ENCODE measurements at places on chromosomes 4 and X.

DNA sequence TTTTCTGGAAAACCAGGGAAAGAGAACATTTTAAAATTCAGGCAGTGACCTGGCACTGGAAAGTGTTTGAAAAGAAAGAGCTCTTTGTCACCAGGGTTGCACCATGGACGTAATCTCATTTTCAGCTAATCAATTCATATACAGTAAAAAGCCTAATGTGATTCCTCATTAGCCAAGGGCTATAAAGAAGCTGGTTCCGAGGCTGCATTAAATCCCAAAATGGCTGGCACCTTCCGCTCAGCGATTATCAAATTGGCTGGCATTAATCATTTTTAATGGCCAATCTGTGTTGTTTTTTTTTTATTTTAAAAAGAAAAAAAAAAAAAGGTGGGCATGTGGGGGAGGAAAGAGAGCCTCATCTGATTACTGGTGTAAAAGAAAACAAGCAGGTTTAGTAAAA, 341.4 kb downstream of the RAB28 start:
- no peak for DNase-seq

DNA sequence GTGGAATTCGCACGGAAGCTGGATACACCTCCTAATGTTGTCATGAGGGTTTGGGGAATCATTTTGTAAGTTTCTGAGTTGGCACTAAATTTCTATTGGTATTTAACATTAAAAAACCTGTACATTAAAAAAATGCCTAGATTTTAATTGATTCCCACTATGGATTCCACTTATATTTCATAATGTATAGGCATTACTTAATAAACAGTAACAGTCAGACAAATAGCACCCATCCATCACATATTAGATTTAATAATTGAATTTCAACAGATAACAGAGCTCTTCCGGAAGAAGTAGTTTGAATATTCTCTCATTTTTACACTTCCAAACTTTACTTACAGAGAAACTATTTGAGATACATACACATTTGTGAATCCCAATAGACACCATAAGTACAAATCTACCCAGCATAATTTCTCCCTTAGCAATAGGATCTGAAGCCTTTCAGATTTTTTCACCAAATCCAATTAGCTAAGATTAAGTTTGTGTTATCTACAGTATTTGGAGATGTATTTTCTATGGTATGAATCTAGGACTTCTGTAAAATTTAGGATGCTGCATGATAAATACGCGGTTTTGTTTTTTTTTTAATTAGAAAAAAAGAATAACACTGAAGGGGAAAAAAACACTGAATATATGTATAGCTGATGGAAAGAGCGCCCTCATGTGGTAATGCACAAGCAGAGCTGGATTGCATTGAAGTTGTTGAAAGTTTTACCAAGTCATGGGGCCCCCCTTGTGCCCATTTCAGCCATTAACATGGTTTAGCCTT, 12.2 kb upstream of the ODAM start:
- DNase-seq: peak; percentile 65

- DNase-seq: peak; percentile 45
Observed at GRCh38 chr4:128880662-128881061, 71.2 kb downstream of the JADE1 start.

DNA sequence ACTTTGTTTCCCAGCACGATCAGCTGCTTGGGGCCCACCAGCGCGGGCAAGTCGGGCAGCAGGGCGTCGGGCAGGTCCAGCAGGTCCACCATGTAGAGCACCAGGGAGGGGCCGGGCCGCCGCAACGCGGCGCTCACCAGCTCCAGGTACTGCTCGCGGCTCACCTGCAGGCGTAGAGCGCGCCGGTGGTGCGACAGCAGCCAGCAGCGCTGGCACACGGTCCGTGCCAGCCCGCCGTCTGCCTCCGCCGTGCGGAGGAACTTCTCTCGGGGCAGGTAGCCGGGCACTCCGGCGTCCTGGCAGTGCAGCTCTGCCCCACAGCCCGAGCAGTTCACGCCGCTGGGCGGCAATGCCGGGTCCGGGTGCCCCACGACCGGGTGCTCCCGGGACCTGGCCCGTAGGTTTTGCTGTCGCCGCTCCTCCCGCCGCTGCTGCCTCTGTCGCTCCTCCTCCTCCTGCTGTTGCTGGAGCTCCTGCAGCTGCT, 527 bp downstream of the NOA1 start:
- DNase-seq: no peak

DNA sequence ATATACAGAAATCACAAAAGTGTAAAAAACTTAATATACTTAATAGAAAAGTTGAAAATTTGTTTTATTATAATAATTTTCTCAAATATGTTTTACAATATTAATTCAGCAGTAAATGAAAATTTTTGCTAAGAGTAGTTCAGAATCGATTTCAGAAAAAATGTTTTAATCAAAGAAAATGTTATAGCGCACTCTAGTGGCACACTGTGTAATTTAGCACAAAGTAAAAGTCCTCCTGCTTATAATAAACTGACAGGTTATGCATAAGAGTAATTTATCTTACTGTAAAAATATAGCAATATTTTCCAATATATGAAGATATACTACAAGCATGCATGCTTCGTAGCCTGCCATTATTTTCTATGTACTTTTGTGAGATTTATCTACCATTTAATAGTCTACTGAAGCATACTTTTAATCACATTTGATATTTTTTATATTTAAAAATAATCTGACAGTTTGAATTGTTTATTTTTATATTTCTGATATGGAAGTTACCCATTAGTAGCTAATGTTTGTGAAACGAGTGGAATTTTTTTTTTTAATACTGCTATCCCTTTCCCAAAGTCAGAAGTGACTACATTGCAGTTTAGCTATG, 217.9 kb upstream of the KLHL4 start:
- peak; percentile 20 for DNase-seq

DNA sequence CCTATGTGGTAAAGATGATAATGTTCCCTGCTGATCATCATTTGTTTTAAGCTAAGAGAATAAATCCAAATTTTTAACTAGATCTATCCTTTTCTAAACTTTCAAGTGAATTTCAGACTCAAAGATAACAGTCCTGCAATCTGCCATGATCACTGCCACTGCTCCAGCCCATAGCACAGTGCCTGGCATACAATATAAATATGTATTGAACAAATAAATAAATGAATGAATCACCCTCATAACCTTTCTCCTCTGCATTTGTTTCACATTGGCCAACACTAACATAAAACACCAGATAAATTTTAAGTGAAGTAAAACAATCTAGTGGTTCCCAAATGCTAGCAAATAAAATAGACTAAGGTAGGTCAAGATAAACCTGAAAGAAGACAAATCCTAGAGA, 439.0 kb downstream of the GPM6A start:
- DNase-seq: no peak

- DNase-seq: peak; percentile 82
Observed at GRCh38 chr4:52714597-52715254, 36.5 kb downstream of the ERVMER34-1 start.

DNA sequence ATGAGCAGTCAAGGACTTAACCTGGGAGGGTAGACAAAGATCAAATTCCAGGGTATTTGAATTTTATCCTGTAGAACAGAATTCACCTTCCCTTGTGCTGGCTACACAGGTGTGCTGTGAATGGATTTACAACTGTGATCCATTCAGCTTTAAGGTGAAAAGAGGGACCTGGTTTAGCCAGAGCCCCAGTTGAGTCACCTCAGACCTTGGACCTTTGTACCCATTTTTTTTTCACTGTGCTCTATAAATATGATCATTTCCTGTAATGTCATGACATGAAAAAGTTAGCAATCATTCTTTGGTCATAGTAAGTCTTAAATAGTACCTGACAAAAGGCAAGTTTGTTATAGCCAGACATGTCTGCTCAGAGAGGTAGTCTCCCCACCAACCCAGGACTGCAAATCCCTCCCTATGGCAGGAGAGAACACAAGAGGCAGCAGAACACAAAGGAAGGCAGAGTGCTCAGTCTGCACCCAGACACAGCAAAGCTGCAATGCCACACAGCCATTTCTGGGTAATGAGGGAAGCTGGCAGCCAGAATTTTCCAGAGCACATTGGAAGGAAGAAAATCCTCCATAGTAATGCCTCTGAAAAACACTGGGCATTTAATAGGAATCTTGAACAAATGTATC, 77.9 kb downstream of the CXXC4 start:
- no peak for DNase-seq

DNA sequence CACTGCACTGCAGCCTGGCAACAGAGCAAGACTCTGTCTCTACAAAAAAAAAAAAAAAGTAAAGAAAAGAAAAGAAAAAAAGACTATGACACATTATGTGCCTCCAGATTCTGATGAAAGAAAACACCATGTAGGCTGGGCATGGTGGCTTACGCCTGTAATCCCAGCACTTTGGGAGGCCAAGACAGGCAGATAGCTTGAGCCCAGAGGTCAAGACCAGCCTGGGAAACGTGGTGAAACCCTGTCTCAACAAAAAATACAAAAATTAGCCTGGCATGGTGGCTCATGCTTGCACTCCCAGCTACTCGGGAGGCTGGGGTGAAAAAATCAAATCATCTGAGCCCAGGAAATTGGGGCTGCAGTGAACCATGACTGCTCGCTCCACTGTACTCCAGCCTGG, 19.4 kb downstream of the THOC2 start:
- no peak for DNase-seq

DNA sequence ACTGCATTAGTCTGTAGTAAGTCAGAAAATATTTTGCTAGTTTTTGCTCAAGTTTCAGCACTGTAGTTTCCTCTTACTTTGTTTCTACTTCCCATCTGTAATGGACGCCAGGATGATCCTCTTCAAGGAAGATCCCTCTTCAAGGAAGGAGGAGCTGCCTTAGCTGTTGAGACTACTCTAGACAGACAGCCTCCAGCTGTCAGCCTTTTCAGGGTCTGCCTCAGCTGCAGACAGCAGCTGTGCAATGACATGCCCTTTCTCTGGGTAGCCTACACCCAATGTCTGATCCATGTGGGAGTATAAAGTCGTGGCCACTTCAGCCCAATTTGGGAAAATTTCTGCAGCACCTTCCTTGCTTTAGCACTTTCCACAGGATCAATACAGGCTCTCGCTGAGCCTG, 281.0 kb upstream of the MAOA start:
- no peak for DNase-seq

All from NB4 (cell line).